Choroid plexus epithelial cell (primary cell): ENCODE measurements at places on chromosomes 5 and 9.

GRCh38 chr5:33037076-33037475 is 326.0 kb downstream of the NPR3 start:
- DNase-seq, result no peak

- DNase-seq, result no peak
Measured at GRCh38 chr5:170313816-170314215, 16.2 kb upstream of the LCP2 start.

- DNase-seq, result no peak
Measured at GRCh38 chr5:39761199-39761950, 336.6 kb upstream of the DAB2 start.

DNA sequence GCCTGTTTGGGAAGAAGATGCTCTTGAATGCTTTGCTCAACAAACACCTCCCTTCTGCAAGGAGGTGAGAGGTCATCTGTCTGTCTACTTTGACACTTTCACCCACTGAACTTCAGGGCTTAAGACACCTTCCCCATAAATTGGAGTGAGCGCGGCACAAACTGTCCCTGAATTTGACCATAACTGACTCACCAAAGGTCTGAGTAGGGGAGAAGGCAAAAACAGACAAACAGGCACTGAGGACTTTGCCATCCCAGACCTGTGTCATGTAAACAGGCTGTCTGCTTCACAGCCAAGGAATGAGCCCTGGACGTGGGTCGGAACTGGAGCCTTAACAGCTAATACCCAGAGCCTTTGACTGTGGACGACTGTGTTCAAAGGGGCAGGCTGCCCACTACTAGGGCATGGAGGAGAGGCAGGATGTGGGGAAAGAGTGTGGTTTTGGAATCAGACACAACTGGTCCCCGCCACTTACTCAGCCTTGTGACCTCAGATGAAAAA is 320.9 kb upstream of the KLF4 start:
- DNase-seq, result no peak

- DNase-seq, result peak; percentile 84
Measured at GRCh38 chr5:158074992-158075769, 216.2 kb upstream of the CLINT1 start.

DNA sequence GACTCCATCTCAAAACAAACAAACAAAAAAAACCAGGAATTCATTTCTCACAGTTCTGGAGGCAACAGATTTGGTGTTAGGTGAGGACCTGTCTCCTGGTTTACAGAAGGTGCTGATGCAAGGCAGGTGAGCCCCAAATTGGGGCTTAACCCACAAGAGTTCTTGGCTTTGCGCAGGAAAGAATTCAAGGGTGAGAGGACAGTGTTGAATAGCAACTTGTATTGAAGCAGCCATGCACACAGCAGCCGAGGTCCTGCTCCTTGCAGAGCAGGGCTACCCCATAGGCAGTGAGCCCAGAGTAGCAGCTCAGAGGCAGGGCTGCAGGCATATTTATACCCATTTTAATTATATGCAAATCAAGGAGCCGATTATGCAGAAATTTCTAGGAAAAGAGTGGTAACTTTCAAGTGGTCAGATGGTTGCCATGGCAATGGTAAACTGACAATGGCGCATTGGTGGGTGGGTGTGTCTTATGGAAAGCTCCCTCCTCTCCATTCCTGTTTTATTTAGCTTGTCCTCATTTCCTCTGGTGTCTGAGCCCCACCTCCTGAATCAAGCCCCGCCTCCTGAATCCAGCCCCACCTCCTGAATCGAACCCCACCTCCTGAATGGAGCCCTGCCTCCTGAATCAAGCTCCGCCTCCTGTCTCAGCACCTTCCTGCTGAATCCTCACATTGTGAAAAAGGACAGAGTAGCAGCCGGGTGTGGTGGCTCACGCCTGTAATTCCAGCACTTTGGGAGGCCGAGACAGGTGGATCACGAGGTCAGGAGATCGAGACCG is 34.5 kb upstream of the COL5A1 start:
- DNase-seq, result peak; percentile 26

GRCh38 chr9:135566552-135566951 is 5.0 kb downstream of the PAEP start:
- DNase-seq, result no peak

- peak; percentile 82 for DNase-seq
Measured at GRCh38 chr9:123724211-123724796, 205.6 kb downstream of the DENND1A start.

DNA sequence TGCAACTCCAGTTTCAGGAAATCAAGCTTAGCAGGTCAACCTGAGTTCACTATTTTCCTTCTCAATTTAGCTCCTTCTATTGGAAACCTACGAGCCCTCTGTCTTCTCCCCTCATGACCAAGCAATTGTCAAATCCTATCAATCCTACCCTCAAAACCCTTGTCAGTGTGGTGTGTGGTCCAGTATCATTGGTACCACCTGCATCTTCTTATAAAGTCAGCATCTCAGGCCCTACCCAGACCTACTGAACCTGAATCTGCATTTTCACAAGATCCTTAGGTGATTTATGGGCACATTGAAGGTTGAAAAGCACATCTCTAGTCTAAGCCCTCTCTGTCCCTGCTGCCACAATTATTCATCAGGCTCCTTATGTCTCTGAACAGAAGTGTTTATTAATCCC is 77.6 kb upstream of the NR4A3 start:
- no peak for DNase-seq

- peak; percentile 68 for DNase-seq
Measured at GRCh38 chr5:151002250-151002649, 18.1 kb upstream of the GPX3 start.

DNA sequence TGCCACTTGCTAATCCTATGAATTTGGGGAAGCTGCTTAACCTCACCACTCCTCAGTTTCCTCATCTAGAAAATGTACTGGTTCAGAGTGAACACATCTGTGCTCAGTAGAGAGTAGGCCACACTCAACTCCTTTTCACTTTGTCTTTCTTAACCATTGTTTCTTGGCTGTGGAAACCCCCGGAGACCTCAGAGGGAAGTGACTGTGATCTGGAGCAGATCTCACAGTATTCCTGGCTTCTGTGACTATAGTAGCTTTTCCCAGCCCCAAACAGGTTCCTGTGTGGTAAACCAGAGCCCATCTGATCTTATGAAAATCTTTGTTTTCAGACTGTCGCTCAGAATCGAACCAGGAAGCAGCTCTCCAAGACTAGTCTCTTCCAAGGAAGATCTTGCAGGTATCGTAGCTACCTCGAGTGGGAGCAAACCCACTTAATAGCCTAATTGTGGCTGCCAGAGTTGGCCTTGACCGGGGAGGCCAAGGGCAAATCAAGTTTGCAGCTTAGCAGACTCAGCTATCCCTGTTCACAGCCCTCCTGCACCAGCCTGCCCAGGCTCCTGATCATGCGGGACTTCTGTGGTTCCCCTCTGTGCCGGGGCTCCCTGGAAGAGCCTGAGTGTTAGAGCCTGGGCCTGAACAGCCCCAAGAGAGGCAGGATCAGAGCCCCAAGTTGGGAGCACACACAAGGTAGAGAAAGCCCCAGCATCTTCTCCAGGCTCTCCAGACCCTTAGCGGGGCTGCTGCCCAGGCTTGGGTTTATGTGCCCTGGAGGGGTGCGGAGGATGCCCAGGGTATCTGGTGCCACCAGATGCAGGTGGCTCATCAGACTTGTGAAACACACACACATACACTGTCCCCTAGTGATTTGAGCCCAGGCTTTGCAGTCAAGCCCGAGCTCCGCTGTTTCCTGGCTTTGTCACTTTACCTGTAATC is 52.2 kb upstream of the ANGPTL2 start:
- DNase-seq, result no peak

DNA sequence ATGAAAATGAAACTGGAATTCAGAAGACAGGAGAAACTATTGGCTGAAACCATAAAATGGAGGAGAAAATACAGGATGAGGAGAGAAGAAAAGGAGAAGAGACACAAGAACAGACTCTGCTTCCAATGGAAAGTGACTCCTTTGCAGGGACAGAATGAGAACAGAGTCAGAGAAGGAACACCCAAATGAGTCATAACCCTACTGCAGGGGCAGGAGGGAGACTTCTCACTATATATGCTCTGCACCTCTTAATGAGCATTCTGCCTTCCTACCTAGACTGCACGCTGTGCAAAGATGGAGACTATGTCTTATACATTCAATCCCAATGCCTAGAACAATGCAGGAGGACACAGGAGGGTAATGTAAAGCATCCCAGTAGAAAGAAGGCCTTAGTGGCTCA is 2.1 kb downstream of the SAXO1 start:
- peak; percentile 19 for DNase-seq

- DNase-seq, result no peak
Measured at GRCh38 chr9:120882935-120883607, 6.1 kb upstream of the PHF19 start.

DNA sequence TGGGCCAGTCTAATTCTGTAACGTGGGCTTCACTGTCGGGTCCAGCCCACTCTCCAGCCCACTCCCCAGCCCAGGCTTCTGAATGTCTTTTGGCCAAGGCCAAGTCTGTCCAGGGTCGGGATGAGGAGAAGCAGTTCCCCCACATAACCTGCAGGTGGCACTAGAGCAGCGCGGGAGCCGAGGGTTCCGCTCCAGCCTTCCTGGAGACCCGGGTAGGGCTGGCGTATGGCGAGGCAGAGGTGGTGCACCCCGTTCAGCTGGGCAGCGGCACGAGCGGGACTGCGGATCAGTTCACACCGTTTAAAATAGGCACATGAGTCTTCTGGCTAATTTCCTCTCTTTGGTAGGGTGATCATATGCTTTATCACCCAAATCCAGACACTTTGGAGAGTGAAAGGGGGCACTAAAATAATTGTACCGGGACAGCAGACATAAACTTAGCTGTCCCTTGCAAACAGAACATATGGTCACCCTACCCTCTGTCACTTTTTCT is 185.9 kb downstream of the MSX2 start:
- DNase-seq, result peak; percentile 57

DNA sequence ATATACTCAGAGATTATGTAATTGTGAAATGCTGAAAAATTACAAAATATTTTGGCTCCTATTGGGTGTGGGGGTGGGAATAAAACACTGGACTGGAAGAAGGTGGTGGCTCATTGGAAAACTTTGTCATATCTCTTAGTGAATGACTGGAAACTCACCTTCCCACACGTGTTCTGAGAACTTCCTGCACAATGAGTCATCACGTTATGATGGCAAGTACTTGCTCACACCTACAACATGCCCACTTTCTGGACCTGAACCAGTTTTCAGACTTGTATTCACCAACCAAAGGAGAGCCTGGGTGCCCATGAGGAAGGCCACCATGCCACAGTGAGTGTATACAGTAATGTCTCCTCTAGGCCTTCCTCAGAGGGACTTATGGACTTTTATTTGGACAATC is 294.8 kb downstream of the ASTN2 start:
- no peak for DNase-seq

- no peak for DNase-seq
Measured at GRCh38 chr5:124180875-124181461, 565.5 kb downstream of the ZNF608 start.

- DNase-seq, result no peak
Measured at GRCh38 chr5:148846930-148847329, 20.5 kb downstream of the ADRB2 start.

DNA sequence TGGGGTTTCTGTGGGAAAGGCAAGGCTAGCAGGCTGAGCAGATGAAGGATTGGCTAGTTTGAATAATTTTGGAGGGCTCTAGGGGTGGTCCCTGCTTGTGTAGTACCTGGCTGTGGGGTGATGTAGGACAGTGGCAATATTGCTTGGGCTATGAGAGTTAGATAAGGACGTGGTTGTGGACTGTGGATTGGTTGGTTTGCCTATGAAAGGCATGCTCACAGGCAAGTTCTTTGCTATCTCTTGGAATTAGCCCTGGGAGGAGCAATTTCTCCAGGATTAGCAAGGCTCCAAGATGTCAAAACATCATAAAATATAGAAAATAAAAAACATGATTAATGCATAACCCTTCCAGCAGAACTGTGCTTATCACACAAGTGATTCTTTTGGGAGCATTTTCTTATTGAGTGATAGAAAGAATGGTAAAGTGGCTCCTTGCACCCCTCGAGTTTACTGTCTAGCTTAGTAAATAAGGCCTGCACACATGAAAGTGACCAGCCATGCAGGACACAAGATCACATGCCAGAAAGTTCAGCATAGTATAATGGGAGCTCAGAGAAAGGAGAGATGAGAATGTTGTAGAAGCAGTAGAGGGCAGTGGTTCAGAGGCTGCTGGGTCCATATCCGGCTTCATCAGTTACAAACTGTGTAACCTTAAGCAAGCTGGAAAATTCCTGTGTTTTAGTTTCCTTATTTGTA is 13.8 kb downstream of the AOPEP start:
- peak; percentile 14 for DNase-seq

DNA sequence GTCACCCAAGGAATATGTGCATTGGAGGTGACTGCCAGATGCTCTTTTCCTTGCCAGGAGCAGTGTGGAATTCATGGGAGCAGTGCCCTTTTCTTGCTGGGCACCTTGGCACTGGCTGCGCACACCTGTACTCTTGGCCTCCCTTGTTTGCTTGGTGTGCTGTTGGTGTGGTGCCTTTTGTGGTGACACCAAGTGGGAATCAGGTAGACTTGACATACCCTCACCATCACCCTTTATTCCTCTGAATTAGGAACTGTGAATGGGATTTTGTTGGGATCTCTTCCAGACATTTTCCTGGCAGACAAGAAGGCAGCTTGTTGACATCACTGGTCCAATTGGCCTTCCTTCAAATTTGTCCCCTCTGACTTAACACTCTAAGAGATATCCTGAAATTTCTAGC is 82.3 kb downstream of the RAI14 start:
- no peak for DNase-seq

DNA sequence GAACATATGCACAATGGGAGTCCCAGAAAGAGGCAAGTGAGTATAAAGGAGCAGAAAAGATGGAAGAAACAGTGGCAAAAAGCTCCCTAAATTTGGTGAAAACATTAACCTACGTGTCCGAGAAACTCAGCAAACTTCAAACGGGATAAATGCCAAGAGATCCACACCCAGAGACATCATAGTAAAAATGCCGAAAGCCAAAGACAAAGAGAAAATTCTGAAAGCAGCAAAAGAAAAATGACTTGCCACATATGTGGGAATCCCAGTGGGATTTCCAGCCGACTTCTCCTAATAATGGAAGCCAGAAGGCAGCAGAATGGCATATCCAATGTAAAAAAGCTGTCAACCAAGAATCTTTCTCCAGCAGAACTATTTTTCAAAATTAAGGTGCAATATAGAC is 101.2 kb downstream of the ADAMTS2 start:
- DNase-seq, result no peak

DNA sequence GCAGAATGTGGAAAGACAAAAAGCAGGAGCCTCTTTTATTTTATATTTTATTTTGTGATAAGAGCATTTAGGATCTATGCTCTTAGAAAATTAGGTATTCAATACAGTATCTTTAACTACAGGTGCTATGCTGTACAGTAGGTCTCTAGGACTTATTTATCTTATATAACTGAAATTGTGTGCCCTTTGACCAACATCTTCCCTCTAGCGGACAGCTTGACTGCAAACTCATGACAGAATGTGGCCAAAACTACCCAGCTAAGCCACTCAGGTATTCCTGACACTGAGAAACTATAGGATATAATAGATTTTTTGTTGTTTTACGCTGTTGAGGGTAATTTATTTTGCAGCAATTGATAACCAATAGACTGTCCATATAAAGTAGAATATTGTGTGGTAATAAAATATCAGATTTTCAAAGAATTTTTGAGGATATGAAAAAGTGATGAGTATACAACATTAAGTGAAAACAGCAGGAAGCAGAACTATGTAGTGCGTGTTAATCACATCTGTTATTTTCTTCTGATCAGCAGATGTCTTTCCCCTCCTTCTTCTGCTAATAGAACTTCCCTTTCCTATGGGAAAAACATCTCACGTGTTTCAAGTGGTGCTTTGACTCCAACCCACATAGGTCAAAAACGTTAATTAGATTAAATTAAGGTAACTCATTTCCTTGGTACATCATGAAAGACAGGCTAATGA is 69.9 kb upstream of the SELENOP start:
- no peak for DNase-seq

- DNase-seq, result peak; percentile 79
Measured at GRCh38 chr5:142716963-142717362, 31.1 kb upstream of the FGF1 start.

GRCh38 chr5:94751460-94751859 is 133.0 kb downstream of the SLF1 start:
- no peak for DNase-seq
